Posterior vena cava (tissue), 2 donors: ENCODE measurements at places on chromosomes 2 and 18. TPM values are rescaled to one million over a fixed set of nuclear protein-coding genes. Genes with fewer than 3 reads are reported as not detected.
A peak's percentile ranks its signal among the peaks of the same experiment; 100 is the strongest.

DNA sequence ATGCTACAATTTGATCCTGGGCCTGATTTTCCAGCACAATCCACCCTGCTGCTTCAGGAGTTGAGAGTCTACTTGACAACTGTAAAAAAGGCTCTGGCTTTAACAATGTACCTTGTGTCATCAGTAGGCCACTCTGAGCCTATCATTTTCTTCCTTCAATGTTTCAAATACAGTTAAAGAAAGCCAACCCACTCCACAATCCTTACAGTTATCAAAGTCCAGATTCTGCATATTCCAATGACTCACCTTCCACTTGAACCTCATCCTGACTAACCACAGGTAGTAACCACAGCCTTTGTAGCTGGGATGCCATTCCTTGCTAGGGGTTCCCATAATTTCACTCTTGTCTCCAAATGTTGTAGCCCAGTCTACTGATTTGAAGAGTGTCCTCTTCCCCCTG, 35.5 kb upstream of the AQP4 start:
- no peak for DNase-seq

- no peak for DNase-seq
Observed at GRCh38 chr2:76170856-76171255, 460.1 kb upstream of the GCFC2 start.

The MSH2 gene
- 7.9 TPM for total RNA-seq

GRCh38 chr2:142112757-142113221, 18.0 kb downstream of the LRP1B start:
- DNase-seq, result no peak

- no peak for DNase-seq
Observed at GRCh38 chr2:192419786-192420185, 225.1 kb upstream of the TMEFF2 start.

GRCh38 chr2:178674122-178674521, 133.1 kb downstream of the TTN start:
- DNase-seq, result no peak

The NAGK gene
- total RNA-seq, result 90.9 TPM

- DNase-seq, result no peak
Observed at GRCh38 chr2:176114120-176114929, 2.3 kb upstream of the HOXD10 start.

GRCh38 chr2:119674711-119675500, 4.1 kb upstream of the TMEM177 start:
- peak; percentile 73 for DNase-seq

GRCh38 chr18:11388755-11389680, 220.4 kb upstream of the SLC35G4 start:
- DNase-seq, result no peak

DNA sequence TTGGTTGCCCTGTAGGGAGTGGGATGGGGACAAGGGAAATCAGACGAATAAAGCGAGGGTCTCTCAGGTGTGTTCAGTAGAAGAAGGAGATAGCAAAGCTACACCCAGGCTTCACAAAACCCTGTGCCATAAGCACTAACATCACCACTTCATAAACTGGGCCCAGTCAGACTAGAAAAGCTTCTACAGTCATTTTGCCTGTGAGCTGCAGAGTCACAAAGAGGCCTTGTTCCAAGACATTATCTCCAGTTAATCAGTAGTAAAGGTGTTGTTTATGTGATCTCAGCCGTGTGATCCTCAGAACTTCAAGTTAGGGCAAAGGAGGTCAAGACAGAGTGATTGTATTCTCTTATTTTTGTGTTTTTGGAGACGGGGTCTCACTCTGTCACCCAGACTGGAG, 148.0 kb downstream of the GALR1 start:
- no peak for DNase-seq

GRCh38 chr18:4134700-4135099, 320.4 kb downstream of the DLGAP1 start:
- DNase-seq, result no peak

The IL36B gene
- not detected for total RNA-seq

DNA sequence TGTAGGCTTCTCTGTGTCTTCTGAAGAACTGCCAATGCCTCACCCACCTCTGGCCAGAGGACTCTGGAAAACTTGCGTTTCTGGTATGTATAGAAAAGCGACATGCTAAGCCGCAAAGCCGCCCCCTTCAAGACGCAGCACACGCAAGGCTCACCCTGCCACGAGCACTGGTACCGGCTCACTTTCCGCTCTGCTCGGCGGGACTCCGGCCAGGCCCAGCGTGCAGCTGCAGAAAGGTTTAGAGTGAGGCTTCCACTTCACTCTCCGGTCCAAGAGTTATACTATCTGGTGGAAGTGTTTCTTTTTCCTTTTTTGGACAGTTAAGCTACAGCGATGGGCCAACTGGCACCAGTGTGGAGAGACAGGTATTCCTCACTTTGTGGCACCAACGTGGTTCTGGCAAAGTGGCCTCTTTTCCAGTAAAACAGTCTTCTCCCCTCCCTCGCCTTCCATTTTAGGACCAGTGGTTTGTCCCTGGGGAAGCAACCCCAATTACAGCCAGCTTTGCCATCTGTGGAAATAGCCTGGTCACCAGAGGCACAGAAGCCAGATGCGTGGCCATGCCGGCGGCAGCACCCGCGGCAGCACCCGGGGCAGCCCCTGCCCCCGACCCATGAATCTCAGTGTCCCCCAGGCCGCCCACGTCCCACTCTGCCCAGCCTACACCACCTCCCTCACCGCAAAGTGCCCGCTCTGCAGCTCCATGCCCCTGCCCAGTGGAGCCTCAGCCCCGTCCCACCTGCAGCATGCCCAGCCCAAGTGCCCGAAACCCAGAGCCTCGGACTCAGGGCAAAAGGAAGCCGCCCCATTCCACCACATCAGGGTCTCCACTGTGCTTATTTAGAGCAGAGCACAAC, 91.6 kb upstream of the CTDP1 start:
- DNase-seq, result peak; percentile 80

The CNNM4 gene
- total RNA-seq, result 3.4 TPM

- DNase-seq, result no peak
Observed at GRCh38 chr2:198916548-198917080, 541.1 kb downstream of the SATB2 start.

GRCh38 chr2:218471036-218471435, 52.1 kb downstream of the VIL1 start:
- DNase-seq, result no peak

GRCh38 chr2:98461498-98462049, 16.9 kb downstream of the INPP4A start:
- DNase-seq, result peak; percentile 32

The SCYGR3 gene
- total RNA-seq, result not detected

- no peak for DNase-seq
Observed at GRCh38 chr18:55510809-55511208, 77.2 kb downstream of the TCF4 start.

DNA sequence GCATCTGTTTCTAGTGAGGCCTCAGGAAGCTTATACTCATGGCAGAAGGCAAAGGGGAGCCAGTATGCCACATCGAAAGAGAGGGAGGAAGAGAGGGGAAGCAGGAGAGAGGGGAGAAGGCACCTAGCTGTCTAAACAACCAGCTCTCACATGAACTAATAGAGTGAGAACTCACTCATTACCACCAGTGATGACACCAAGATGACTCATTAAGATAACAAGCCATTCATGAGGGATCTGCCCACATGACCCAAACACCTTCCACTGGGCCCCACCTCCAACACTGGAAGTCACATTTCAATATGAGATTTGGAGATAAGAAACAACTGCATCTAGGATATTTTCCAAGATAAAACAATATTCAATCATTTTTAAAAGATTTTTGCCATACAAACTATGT, 753.9 kb upstream of the ZEB2 start:
- no peak for DNase-seq

The DNAH6 gene
- total RNA-seq, result 0.24 TPM

The LAMA3 gene
- total RNA-seq, result 38.6 TPM

DNA sequence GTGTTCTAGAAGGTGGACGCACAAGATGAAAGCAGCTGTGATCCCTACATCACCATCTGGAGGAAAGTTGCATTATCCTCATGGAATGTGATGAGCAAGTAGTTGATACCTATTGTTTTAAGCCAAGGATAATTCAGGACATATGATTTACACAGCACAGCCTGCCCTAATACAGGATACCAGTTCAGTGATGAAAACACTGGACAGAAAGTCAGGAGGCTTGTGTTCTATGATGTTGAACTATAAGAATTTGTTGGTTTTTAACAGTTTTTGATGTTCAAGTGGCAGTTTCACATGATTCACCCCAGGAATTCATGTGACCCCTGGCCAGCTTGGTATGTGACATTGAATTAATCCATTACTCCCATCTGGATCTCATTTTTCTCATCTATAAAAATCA, 6.2 kb upstream of the CHST10 start:
- DNase-seq, result no peak

DNA sequence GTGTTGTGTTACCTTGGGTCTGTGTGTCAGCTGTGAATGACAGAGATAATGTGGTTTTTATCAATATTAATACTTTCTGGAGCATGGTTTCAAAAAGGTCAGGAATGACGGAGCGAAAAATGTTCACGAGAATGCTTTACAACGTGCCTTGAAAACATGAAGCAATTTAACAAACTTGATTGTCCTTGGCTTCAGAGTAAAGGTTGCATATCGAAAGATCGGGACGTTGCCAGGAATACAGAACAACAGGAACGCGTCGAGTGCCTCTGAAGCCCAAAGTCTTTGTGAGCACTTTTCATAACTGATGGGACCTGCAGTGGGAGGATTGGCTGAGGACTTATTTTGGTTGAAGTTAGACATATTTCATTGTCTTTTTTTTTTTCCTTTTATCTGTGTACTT, 206.1 kb downstream of the ZNF407 start:
- DNase-seq, result no peak

- DNase-seq, result no peak
Observed at GRCh38 chr18:62876111-62876510, 160.8 kb downstream of the PHLPP1 start.

DNA sequence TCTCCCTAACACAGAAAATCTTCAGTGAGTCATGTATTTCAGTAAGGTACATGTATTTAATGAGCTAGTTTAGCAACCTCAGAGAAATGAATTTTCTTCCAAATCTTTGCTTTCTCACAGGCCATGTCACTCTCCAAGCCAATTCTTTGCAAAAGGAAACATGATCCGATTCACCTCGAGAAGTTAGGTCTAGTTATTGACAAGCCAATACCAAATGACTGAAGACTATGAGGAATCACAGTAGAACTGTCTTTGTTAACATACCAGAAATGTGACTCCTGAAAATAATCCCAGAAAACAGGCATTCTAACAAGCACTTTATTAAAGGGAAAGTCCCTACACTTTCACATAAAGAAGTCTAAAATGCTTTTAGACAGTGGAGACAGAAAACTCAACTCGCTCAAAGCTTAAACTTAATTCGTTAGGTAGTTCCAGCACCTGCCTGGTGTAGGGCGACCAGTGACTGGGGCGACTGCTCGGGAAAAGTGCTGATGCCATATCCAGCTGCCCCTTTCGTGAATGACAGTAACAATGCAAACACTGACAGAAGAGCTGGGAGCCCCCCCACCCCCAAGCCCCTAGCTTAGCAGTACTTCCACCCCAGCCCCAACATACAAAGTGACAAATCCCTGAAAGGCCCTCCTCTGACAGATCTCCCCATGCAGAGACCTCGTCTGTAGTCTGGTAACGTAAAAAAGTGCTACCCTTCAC, 1.8 kb downstream of the MEMO1 start:
- DNase-seq, result no peak

DNA sequence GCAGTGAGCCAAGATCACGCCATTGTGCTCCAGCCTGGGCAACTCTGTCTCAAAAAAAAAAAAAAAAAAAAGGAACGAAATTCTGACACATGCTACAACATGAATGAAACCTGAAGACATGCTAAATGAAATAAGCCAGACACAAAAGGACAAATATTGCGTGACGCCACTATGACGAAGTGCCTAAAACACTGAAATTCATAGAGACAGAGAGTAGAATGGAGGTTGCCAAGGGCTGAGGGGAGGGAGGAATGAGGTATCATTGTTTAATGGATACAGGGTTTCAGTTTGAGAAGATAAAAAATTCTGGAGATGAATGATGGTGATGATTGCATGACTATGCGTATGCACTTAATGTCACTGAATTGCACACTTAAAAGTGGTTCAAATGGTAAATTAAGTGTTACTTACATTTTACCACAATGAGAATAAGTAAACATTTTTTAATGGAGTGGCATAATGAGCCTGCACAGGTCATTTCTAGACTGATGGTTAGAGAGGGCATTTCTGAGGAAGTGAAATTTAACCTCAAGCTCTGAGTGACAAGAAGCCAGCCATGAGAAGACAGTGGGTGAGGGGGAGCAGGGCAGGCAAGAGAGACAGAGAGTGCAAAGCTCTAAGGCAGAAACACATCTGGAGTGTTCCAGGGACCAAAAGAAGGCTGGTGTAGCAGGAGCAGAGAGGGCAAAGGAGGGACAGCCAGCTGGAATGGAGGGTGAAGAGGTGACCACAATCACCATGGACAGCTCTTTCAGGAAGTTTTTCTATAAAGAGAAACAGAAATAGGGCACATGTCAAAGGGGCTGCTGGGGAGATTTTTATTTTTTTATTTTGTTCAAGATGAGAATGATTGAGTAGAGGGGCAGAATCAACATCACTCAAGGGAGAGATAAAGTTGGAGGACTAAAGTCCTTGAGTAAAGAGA, 20.6 kb upstream of the EXOC6B start:
- no peak for DNase-seq

DNA sequence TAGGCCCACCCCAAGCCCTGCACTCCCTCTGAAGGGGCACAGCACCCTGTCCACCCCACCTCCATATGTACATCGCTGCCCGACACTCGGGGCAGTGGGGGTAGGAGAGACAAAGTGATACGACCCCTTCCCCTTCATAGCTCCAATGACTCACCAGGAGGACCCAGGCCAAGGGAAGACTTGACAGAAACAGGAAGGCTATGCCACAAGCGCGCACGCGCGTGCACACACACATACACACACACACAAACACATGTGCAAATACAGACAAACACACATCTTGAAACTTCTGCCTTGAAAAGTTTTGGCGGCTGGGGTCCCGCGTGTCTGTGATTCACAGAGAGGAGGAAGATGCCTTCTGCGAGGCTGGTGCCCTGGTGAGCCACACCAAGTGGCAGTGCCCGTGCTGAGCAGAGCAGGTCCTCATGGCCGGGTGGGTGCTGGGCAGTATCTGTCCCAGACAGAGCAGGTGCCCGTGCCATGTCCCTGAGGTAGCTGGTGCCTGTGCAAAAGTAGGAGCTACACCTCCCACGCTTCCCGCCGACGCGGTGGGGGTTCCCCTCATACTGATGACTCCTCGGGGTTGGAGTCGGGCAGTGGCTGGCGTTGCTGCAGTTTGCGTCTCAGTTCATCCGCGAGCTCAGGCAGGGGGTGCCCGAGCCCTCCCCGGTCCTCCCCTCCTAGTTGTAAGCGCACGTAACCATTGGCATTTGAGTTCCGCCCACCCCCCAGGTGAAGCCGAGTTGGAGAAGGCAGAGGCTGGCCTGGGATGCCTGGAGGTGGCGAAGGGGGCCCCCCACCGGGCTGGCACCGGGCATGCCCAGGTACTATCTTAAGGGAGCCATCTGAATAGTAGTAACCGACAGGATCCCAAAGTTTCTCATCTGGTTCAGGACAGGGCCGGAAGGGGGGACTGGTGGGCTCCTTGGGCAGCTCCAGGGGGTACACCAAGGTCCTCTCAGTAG, 2.5 kb upstream of the ANKRD39 start:
- no peak for DNase-seq

The ERICH2 gene
- 0.74 TPM for total RNA-seq
